Endodermal cell (in vitro differentiated cells): ENCODE measurements at places on chromosomes 16 and 17.
A peak's percentile ranks its signal among the peaks of the same experiment; 100 is the strongest.

DNA sequence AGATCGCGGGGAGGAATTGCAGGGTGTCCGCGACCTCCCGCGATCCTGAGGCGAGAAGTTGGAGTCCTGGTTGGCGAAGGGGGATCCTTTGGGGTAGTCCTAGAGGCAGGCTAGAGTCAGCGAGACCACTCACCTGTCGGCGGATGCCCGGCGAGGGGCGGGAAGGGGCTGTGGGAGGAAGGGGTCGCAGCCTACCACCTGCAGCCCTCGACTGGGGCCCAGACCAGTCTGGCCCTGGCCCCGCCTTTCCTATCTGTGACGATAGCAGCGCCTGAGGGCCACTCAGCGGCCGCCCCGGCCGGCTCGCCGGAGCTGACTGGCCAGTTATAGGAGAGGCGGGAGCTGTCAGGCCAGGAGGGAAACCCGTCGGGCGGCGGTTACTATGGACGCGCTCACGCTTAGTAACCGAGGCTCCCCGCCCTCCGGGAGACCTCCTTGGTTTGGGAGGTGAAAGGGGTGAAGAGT, at the start of gene TEKT3:
TSS of gene TEKT3 (minus strand) at position 213 of the 465 bp plus-strand sequence. CDS start 10,012 bp downstream, outside the sequence.
- peak; percentile 99 for DNase-seq

DNA sequence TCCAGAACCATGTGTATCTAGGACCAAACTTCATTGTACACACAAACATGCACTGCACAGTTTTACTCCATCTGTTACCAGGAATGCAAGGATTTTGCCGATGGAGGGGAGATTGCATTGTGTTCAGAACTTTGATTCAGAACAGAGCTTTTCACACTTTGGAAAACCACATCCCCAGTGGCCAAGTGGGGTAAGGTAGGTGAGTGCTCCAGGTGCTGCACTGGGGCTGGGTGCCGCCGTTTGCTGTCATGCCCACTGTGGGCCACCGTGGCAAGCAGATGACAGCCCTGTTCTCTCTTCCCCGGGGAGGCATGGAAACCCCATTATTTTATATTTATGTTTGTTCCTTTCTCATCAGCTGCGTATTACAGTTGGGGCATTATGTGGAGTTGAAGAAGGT, 29.3 kb upstream of the JPH3 start:
- DNase-seq = no peak

DNA sequence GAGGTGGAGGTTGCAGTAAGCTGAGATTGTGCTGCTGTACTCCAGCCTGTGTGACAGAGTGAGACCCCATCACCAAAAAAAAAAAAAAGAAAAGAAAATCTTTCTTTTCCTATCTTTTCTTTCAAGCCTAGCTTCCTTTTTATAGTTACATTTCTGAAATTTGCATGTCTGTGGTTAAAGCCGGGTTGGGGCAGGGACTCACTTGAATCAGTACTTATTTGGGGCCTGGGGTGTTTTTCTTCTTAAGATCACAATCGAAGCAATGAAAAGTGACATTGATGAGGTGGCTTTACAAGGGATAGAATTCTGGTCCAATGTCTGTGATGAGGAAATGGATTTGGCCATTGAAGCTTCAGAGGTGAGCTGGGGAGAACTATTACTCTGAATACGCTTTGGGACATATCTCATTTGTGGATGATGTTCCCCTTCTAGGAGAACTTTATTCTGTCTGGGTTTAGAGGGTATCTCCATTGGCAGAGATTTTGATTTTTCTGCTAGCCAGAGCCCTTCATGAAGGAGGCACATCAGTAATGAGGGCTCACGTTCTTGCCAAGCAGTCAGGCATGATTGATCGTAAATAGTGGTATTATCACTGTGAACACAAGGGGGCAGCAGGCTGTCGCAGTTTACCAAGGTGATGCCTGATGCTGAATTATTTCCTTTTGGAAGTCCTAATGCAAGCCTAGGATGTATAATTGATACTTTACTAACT, 14.3 kb downstream of the KPNB1 start:
- peak; percentile 93 for DNase-seq

DNA sequence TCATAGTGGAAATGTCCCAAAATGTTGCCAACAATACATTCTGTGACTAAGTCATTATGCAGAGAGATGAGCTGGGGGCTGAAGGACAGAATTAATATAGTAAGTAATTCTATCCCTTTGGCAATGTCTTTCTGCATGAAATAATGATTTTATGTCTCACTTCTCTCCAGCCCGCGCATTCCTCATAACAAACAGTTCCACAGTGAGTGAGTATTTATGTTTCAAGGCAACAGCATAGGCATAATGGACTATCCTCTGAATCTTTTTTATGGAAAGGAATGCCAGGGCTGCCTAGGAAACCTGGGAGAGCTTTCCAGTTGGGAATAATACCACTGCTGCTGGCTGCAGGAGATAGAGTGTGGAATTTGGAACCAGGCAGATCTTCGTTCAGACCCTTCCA, 477.7 kb downstream of the HS3ST4 start:
- DNase-seq = no peak

DNA sequence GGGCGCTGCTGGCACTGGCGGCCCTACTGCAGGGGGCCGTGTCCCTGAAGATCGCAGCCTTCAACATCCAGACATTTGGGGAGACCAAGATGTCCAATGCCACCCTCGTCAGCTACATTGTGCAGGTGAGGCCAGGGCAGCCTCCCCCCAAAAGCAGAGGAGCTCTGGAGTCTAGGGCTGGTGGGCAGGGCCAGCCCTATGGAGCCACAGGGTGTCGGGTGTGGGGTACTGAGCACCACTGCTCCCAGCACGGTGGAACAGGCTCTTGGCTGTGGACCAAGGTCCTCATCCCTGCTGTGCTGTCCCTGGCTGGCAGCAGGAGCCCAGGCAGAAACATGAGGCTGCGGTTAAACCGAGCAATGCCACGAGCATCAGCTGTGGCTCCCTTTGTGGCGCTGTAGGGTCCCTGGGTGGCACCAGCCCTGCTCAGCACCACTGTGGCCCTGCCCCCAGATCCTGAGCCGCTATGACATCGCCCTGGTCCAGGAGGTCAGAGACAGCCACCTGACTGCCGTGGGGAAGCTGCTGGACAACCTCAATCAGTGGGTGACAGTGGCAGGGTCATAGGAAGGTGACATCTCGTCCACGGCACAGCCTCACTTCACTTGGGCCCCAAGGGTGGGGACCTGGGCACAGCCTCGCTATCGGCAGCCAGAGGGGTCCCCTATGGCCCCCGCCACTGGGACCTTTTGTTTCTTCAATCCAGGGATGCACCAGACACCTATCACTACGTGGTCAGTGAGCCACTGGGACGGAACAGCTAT, 1.1 kb downstream of the DNASE1 start:
- peak; percentile 38 for DNase-seq

DNA sequence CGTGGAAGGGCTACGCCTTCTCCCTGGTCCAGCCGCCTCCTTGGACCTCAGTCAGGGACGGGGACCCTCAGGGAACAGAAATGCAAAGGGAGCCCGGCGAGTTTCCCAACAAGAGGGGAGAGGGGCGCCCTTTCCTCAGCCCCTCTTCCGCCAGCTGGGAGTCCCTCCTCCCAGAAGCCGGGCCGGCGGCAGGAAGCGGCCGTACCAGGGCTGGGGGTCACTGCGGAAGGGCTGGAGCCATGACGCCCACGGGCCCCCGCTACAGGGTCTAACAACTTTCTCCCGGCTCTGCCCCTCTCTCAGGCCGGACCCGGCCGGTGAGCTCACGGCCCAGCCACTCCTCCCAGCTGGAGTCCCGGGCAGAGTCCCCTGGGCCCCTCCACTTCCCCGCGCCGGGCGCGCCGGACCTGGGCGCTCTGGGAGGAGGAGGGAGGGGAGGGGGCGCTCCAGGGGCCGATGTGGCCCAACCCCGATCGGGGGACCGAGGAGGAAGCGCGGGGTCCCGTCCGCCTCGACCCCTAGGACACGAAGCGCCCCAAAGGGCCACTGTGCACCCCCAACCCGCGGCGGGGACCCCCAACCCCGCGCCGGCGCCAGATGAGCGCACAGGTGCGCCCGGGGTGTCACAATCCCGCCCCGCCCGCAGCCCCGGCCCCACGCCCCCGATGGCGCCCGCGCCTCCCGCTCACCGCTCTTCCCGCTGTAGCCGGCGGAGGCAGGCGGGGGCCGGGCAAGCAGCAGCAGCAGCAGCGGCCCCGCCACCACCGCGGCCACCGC, 578 bp downstream of the PGAP6 start:
- DNase-seq = no peak

GRCh38 chr16:27595993-27596392, 46.0 kb downstream of the KATNIP start:
- no peak for DNase-seq

DNA sequence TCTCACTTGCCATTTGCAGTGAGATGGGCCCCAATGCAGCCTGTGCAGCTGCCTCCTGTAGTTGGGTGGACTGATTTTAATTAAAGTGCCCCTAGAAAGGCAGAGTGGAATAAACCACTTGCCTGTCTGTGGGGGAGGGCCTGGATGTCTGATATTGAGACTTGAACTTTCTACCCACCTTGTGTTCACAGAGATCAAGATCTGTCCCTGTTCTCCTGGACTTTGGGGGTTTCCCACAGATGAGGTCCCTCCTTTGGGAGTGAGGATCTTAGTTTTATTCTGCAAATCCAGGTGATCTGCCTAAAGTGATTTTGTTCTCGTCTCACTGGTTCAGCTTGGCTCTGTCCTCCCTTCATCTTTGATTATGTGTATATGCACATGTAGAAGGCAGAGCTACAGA, 7.7 kb upstream of the DHRS13 start:
- no peak for DNase-seq

DNA sequence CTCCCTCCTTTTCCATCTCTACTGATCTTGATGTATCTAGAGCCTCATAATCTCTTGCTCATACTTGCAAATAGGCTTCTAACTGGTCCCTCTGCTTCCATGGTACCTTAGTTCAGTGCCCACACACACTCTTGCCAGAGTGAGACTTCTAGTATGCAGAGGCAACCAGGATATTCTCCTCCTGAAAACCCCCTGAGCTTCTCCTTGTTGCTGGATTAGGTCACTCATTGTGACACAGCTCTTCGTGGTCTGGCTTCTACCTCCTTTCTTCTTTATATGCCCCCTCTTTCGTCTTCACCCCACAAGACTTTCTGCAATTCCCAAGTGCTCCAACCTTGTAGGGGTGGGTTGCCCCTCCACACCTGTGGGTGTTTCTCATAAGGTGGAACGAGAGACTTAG, 2.5 kb upstream of the FAM20A start:
- no peak for DNase-seq

DNA sequence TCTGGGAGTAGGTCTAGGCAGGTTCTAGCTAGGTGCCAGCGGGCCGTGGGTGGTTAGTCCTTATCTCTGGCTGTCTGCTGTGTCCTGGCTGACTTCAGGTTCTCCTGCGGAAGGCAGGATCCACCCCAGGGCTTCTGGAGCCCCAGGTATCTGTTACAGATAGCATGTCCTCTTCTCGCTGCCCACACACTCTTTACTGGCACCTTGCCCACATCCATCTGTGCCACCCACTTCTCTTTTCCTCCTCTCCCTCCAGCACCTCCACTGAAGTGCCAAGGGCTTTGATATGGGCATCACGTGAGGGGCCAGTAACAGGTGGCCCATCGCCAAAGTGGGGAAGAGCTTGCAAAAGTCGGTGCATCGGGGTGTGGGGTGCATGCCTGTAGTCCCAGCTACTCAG, 4.6 kb upstream of the MPP2 start:
- no peak for DNase-seq

DNA sequence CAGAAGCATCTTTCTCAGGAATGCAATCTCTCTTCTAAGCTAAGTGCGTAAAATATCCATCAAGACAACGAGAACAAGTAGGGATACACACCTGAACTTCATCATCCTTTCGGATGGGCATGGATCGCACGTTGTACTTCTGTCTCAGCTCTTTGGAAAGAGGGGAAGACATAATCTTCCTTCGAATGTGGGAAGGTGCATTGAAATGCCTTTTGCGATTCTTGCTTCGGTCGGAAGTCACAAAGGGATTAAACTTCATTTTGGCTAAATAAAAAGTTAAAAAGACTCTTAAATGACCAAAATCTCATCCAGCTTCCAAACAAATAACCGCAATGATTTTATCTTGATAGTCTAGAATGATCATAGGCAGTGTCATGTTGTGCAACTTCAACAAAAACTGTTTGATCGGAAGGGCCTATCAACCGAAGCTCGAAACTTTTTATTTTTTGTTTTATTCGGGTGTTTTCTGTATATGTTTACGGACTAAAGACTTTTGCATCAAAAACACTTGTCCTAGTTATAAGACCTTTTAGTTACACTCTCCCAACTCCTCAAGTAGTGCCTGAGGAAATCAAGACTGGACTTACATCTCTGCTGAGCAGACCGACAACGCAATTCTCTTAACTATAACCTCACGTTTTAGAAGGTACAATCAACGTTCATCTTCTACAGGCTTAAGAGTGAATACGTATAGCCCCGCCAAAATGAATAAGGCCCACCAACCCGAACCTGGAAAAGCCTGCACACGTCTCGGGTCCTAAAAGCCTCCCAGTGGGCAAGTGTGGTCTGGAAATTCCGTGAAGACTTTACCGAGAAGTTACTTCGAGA, 727 bp downstream of the RPL26 start:
- DNase-seq = no peak

DNA sequence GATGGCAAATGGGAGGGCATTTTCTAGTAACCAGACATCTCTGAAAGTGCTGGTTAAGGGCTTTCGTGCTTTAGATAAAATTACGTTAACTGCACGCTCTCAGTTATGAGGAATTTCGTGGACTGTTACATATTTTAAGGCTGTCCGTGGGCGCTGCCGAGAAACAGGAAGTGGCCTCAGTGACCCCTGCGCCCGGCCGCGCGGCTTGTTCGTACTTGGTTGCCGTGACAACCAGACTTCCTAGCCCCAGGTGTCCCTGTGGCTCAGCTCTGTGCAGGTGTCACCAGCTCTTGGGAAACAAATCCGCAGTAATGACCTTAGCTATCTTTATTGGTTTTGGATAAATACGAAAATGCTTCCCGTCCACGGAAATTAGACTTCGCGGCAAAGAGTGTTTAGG, 52.7 kb downstream of the LMF1 start:
- no peak for DNase-seq

- DNase-seq = no peak
Observed at GRCh38 chr17:64459284-64459747, 10.4 kb downstream of the MILR1 start.

- DNase-seq = no peak
Observed at GRCh38 chr16:88132836-88133506, 181.7 kb downstream of the BANP start.

- DNase-seq = peak; percentile 78
Observed at GRCh38 chr17:33385133-33385532, 92.0 kb upstream of the ASIC2 start.

- DNase-seq = peak; percentile 29
Observed at GRCh38 chr17:2521257-2521656, 9.6 kb upstream of the METTL16 start.

GRCh38 chr16:58658796-58659211, 25.8 kb downstream of the SLC38A7 start:
- no peak for DNase-seq

DNA sequence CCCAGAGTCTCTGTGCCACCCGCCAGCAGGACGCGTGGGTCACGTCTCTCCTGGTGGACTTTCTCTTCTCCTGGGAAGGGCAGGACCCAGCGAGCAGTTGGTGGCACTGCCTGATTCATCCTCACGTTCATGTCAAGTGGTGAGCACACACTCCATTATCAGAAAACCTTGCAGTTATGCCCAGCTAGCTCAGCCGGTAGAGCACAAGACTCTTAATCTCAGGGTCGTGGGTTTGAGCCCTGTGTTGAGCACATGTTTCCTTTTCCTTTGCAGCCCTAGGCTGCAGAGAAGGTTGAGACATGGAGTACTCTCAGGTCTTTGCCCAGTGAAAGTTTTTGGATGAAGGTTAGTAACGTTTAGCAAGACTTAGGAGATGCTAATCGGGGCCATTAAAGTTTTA, 8.0 kb downstream of the OR1F1 start:
- peak; percentile 53 for DNase-seq

- DNase-seq = peak; percentile 69
Observed at GRCh38 chr17:38883592-38884526, 14.0 kb downstream of the LASP1 start.

- no peak for DNase-seq
Observed at GRCh38 chr16:1279945-1280589, 24.2 kb downstream of the TPSD1 start.
